HAP-1 (cell line): ENCODE measurements at places on chromosomes 13 and 19.

DNA sequence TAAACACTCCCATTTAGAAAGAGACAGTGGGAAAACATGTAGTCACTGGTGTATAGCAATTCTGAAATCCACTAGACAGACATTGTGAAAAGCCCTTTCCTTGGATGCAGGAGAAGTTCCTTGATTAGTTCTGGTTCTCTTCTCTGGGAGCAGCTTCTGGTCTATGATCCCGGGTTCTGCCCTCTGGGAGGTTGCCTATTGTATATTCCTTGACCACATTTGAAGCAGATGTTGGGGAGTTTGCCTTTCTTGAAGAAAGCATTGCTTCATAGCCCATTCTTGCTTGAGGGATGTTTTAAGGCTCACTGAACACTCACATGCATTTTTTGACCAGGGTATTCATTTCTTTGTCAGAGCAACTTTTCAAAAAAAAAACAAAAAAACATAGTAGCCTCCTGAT, 211.9 kb downstream of the NDFIP2 start:
- no peak for DNase-seq

DNA sequence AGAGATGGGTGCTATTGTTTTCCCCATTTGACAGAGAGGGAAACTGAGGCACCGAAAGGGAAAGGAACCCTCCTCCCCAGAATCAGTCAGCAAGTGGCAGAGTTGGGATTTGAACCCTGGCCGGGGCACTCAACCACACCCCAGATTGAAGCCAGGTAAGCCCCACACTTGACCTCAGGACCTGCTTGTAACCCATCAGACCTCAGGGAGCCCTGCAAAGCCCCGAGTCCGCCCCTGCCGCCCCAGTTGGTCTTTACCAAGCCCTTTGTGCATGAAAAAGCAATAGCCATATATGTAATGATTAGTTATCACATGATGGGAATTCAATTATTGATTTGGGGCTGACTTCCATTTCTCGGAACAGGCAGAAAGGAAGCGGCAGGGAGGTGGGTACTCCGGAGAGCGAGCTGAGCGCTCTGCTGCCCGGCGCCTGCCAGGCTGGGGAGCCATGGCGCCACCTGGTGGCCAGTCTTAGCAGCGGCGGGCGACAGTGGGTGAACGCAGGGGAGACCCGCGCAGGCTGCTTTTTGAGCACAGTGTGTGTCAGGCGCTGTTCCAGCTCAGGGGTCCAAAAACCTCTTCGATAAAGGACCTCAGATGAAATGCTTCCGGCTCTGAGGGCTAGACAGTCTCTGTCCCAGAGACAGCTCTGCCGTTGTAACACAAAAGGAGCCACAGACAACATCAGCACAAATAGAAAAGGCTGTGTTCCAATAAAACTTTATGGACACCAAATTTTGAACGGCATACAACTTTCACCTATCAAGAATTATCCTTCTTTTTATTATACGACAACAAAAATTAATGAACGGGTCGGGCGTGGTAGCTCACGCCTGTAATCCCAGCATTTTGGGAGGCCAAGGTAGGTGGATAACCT, 82.9 kb upstream of the CACNA1A start:
- peak; percentile 62 for DNase-seq

GRCh38 chr19:32352241-32352630, 6.8 kb downstream of the ZNF507 start:
- no peak for DNase-seq

- DNase-seq = no peak
Measured at GRCh38 chr13:43081866-43082265, 58.5 kb downstream of the DNAJC15 start.

- no peak for DNase-seq
Measured at GRCh38 chr13:59299584-59299983, 864.1 kb downstream of the DIAPH3 start.

GRCh38 chr13:37954191-37954590, 84.6 kb upstream of the TRPC4 start:
- no peak for DNase-seq

DNA sequence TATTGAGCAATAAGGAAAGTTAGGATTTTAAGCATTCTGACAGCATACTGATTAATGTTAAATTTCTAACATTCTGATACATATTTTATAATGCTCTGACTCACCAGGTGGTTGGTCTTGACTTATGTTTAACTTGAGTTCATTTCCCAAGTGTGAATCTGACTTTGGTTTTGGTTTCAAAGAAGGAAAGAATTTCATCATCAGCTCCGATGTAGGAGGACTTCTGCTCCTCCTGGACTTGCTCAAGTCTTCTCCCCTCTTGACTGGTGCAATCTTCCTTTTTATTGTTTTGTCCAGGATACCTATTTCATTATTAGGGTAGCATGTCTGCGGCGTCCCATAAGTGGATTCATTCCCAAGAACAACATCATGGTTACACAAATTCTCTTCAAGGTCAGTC, 141.3 kb downstream of the RNF17 start:
- DNase-seq = no peak

- no peak for DNase-seq
Measured at GRCh38 chr19:41354343-41354953, 726 bp upstream of the TGFB1 start.

DNA sequence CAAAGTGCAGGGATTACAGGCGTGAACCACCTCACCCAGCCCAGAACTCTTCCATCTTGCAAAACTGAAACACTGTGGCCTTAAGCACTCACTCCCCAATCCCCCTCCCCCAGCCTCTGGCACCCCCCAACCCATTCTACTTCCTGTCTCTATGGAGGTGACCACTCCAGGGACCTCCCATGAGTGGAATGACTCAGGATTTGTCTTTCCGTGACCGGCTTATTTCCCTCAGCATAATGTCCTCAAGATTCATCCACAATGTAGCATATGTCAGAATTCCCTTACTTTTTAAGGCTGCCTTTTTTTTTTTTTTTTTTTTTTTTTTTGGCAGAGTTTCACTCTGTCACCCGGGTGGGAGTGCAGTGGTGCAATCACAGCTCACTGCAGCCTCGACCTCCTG, 3.6 kb upstream of the F2RL3 start:
- DNase-seq = no peak

DNA sequence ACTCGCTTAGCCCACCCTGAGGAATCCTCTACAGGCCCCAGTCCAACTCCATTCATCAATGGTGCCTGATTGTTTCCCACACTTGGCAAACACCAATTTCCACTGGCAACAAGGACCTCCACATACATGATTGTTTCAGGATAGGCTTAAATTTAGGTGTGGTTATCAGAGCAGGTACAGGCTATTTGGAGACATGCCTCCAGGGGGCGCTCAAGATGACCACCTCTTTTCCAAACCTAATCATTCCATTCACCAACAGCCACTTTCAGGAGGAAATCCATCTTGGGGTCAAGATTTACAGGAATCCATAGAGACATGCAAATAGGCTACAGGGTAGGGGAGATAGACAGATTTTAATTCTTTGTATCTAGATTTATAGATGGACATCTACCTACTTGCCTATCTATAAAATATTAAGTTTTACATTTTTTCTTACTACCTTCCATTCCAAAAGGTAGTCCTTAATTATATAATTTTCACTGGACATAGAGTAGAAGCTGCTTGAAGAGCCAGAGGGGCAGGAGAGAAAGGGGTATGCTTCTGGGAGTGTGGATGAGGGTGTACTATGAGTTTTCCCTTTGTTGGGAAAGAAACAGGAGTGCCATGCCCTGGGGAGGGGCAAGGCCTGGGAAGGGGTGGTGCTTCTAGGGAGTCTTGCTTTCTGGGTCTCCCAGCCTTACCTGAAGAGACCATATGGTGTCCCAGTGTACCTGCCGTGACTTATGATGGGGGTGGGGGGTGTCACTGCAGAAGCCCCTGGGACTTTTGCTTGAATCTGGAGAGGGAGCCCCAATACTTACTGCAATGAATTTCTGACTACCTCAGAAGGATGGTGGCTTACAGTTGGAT, 14.1 kb upstream of the PCDH8 start:
- peak; percentile 77 for DNase-seq

- DNase-seq = no peak
Measured at GRCh38 chr13:50915565-50915964, 6.0 kb downstream of the RNASEH2B start.

DNA sequence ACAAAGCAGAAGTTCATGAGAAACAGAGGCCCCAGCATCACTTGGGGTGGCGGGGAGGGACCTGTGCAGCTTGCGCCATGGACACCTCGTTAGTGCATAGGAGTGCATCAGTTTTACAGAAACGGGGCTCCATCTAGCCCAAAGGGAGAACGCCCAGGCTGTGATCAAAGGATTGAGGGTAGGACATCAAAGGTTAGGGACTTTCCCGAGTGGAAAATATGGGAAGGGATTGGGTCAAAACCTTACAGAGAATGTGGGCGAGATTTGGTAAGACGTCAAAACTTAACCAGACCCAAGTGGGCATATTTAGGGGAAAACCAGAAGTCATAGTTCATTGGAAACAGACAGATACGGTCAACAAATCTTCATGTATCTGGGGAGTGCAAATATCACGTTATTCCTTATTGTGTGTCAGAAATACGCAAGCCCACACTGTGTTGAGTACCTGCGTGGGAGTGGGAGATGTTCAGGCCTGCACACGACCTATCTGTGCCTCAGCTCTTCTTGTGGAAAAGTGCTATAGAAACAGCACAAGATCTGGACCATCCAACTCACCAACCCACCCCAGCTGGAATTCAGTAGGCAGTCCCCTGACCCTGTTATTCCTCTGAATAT, 9.4 kb upstream of the GRAMD1A start:
- DNase-seq = no peak

- DNase-seq = no peak
Measured at GRCh38 chr19:46080561-46080960, 39.8 kb upstream of the IGFL4 start.

- peak; percentile 90 for DNase-seq
Measured at GRCh38 chr13:113083402-113084061, 22.1 kb upstream of the F7 start.

DNA sequence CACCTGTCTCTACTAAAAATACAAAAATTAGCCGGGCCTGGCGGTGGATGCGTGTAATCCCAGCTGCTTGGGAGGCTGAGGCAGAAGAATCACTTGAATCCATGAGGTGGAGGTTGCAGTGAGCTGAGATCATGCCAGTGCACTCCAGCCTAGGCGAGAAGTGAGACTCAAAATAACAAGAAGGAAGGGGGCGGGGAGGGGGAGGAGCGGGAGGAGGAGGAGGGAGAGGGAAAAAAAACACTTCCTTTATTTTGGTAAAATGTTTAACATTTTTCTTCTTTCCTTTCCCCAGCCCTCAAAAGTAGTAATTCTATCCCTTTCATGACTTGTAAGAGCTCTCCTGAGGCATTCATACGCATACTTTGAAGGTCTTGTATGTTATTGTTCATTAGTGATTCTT, 44.3 kb downstream of the SPRY2 start:
- DNase-seq = no peak

- no peak for DNase-seq
Measured at GRCh38 chr13:112652512-112653070, 37.2 kb upstream of the ATP11A start.

- DNase-seq = no peak
Measured at GRCh38 chr19:57241176-57241575, 744 bp downstream of the ZNF805 start.

GRCh38 chr13:79477968-79478367, 3.0 kb upstream of the NDFIP2 start:
- DNase-seq = no peak

DNA sequence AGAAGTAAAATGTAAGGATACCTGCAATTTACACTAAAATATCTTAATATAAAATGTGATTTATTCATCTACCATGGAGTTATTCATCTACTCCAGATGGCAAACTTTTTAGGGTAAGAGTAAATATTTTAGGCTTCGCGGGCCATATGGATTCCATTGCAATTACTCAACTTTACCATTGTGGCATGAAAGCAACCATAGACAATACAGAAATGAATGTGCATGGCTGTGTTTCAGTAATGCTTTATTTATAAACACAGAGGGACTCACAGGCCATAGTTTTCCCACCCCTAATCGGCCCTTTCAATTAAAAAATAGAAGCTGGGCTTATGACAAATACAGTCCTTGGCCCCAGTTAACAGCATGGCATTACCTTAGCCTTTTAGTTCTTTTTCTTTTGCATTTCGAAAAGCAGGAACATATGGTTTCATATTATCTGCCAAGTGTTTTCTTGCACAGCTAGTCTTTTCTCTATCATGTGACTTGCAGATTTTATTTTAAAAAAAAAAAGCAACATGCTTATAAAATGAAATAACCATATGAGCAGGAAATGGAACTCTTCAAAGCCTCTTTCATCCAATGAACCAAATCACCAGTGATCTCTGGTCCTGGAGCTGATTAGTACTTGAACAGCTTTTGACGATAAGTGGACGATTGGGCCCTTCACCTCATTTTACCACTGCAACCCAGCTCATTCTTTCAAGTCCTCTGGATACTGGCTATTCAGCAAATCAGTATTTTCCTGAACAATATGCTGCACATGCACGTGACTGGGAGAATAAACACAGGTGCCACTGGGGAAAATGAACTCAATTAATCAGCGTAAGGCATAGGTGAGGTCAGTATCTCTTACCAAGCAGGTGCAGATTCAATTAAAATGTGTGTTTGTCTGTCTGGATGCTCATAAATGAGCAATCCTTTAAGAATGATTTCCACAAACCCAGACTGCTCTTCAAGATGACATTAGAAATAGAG, 63.9 kb downstream of the LHFPL6 start:
- DNase-seq = no peak

GRCh38 chr13:99044764-99045163, 66.9 kb upstream of the DOCK9 start:
- DNase-seq = no peak

DNA sequence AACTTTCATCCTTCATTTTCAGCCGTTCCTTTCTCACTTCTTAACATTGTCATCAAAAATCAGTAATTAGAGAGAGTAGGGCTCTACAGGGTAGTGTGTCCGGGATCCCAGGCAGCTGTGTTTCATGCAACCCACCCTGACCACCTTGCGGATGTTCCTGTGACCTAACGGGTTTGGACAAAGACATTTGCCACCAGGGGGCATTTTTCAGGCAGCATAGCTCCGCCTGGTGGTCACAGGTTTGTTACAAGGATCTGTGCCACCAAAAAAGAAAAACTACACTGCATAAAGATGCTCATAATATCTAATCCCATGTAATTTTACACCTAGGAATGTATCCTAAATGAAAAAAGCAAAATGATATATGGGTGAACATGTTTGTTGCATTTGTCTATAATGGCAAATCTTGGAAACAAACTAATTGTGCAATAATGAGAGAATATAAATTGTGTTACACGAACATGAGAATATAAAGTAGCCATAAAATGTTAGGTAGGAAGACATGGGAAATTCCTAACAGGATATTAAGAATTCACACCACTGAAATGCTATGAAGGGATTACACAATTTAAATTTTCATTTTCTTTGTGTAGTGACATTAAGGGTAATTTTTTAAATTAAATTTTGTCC, 123.0 kb downstream of the SLC7A1 start:
- peak; percentile 80 for DNase-seq
